Stimulated activated CD4-positive, alpha-beta T cell treated with anti-CD3 and anti-CD28 coated beads, Interleukin-4, amount 100 ng/mL, for 24 hours (primary cell): ENCODE measurements at places on chromosomes 7 and 10.

GRCh38 chr10:77586719-77587415 is 50.7 kb downstream of the KCNMA1 start:
- no peak for DNase-seq

GRCh38 chr10:1177936-1178335 is 121.8 kb downstream of the WDR37 start:
- no peak for DNase-seq

- DNase-seq: peak; percentile 80
Observed at GRCh38 chr7:104923010-104923421, 91.0 kb upstream of the KMT2E start.

GRCh38 chr7:108454674-108455550 is 1.3 kb downstream of the NRCAM start:
- no peak for DNase-seq

DNA sequence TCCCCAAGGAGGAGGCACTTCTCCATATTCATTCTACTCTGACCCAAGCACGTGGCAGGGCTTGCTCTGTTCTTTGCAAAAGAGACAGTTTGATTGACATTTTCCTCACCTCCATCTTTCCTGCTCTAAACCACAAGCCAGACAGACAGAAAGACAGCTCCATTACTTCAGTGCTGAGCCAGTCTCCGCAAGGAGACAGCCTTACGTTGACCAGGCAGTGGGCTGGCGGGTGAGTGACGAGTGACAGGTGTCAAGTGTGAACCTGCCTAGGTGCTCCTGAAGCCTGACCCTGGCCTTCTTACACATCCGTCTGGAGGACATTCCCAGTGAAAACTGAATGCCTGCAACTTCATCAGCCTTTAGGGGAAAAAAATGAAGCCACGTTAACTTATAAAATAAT is 314.6 kb downstream of the TNS3 start:
- DNase-seq: no peak

DNA sequence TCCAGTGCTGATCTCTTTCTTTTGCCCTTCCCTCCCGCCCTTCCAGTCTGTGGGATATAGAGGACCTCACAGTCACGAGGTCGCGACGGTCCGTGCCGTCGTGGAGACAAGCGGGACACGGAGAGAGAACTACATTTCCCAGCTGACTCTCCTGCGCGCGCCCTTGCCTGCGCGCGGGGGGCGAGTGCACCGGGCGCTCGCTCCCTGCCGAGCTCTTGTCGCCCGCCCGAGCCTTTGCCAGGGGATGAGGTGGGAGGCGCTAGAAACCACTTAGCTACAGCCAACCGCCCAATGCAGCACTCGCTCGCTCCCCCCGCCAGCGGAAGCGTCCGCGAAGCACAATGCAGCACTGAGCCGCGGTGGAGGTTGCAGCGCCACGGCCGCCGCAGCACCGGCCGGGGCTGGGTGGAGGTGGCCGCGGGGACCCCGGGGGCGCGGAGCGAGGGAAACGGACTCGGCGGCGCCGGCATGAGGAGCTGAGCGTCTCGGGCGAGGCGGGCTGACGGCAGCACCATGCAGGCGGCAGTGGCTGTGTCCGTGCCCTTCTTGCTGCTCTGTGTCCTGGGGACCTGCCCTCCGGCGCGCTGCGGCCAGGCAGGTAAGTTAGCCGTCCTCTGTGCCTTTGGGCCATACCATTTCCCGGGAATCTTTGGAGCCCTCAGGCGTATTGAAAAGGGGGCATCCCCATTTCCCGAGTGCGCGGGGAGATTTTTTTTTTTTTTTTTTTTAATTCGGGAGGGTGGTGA is at the start of gene ADAM22:
Gene ADAM22 (plus strand): TSS at position 299 of the 746 bp plus-strand sequence. CDS start 215 bp downstream, at position 514.
- peak; percentile 78 for DNase-seq

DNA sequence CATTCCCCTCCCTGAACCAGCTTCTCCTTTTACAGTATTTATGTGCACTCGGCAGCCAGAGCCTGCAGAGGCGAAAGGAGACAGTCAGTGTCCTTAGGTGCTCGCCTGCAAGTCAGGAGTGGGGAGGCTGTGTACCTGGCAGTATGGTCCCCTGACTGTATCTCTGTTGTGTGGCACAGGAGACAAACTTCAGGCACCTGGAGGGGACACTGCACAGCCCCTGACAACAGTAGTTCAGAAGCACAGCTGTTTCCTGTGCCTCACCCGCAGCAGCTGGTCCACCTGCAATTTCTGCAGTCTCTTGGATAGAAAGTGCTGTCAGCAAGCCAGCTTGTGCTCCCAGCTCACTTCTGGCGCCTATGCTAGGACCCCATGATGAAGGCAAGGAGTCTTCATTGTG is 73.4 kb upstream of the LAMB4 start:
- no peak for DNase-seq

- DNase-seq: no peak
Observed at GRCh38 chr7:101875283-101875846, 57.9 kb downstream of the CUX1 start.

- no peak for DNase-seq
Observed at GRCh38 chr7:23356168-23356567, 57.0 kb downstream of the MALSU1 start.

DNA sequence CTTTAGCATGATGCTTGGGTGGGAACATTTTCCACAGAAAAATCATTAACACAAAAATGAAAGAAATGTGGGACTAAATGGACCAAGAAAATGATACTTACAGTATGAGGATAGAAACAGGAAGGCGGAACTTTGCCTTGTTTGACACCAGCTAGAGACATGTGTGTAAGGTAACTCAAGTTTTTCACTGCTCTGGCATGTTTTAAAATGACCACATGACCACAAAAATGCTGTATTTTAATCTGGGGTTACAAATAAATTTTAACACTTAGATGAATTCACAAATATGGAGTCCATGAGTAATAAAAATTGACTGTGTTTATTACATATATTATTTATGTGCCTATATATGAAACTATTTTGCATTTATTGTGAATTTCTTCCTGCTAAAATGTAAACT is 100.9 kb upstream of the PHYHIPL start:
- DNase-seq: no peak

DNA sequence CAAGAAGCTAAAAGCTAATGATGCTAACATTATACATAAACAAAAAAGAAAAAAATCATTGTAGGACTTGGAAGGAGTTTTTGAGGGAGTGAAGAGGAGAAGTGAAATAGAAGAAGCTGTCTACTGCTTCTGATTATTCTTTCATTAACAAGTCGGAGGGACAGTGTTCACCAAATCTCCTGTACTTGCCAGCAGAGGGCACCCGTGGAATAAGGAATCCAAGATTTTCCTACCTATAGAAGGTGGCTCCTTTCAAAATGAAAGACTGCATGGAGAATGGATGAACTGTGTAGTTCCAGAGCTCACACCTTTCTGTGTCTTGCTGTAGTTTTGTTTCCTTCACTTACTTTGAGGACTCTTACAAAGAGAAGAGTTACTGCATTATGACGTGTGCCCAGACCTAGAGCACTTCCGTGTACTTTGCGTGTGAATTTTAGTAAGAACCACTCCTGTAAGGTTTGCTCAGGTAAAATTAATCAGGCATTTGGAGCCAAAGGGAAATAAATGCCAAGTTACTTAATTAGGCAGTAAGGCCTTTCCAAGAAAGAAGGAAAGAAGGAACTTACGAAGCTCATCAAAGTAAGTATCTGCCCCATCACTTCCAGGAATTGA is 145.1 kb downstream of the SEMA3D start:
- peak; percentile 17 for DNase-seq

DNA sequence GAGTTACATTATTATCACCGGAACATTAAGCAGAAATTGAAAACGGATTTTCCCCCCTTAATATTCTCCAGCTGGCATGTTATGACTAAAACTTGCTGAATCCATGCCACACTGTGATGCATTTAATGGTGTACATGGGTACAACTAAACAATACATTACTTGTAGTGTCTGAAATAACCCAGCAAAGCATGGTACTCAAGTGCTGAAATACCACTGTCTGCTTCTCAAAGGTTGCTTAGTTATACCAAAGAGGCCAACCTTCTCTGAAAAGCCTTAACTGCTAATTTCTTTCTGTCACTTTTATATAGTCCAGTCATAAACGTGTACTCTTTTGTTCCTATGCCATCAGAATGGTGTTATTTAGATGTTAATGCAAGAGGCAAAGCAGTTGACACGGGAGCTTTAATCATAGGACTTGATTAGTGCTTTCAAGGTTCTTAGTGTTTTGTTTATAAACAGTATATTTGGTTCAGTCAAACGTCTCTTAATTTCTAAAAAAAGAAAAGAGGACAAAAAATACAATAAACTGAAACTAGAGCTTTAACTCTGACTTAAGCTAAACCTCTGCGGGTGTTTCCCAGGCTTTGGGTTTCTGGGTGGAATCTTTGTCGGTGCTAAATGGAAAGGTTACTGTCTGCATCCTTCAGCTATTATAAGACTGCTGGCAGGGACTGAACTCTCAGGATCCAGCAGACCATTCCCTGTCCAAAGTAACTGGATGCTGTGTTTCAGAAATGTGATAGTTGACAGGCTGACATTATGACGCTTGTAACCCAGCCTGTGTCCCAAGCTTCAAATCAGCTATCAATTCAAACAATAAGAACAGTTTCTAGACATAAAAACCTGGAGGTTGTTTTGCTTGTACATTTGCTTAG is 202.6 kb downstream of the PPP1R3A start:
- no peak for DNase-seq

GRCh38 chr10:132836248-132836831 is 50.4 kb upstream of the NKX6-2 start:
- DNase-seq: no peak

- no peak for DNase-seq
Observed at GRCh38 chr10:4230036-4230435, 445.0 kb upstream of the KLF6 start.

- no peak for DNase-seq
Observed at GRCh38 chr7:90272242-90272641, 27.3 kb downstream of the CFAP69 start.

GRCh38 chr10:88439932-88440331 is 143.2 kb downstream of the RNLS start:
- DNase-seq: no peak

GRCh38 chr7:76357475-76358010 is 1.2 kb downstream of the YWHAG start:
- DNase-seq: no peak

- DNase-seq: no peak
Observed at GRCh38 chr10:44102726-44103255, 282.1 kb downstream of the CXCL12 start.

GRCh38 chr7:120412139-120413050 is 139.4 kb downstream of the KCND2 start:
- no peak for DNase-seq

DNA sequence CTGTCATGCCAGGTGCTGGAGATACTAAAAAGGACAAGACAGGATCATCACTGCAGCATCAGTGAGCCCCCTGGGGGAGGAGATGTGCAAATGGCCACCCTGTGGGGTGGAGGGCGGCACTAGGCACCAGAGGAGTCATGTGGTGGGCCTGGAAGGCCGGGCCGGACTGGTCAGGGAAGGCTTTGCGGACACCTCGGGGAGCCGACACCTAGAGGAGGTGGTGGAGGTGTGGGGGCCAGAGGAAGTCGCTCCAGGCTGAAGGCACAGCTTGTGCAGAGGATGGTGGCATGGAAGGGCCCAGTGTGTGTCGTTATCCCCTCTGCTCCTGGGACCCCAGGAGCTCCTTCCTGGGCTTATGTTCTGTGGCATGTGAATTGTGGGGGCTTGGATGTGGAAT is 437.7 kb downstream of the RPS24 start:
- no peak for DNase-seq

GRCh38 chr10:5603848-5604170 is 62.6 kb downstream of the ASB13 start:
- no peak for DNase-seq

DNA sequence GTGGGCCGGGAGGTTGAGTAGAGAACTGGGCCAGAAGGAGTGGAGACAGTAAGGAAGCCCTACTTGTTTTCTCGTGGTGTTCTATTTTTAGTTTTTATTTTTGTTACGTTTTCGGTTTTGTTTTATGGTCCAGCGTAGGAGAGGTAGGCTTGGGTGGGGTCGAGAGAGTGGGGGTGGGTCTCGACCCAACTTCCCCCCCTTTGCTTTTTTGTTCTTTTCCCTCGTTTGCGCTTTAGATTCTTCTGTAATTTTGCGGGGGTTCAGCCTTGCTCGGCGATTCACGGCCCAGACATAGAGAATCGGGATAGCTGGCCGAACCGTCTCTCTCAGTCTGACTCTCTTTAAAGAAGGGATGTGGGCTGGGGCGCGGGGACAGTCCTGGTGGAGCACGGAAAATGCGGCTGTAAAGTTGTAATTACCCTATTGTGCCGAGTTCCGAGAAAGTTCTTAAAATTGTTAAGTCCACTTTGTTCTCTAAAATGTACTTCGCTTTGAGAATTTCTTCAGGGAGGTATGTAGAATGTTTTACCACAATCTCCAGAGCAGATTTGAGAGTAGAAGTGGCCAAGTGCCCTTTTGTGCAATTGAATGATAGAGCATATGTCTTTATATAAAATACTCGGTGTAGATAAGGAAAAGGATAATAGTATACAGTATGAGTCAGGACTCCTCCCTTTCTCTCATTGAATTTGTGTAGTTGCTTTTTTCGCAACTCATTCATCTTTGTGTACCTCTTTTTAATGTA is 816 bp downstream of the DMTF1 start:
- DNase-seq: peak; percentile 35

GRCh38 chr10:12788277-12788676 is 213.2 kb downstream of the CCDC3 start:
- DNase-seq: no peak

GRCh38 chr7:131145026-131145425 is 182.7 kb upstream of the MKLN1 start:
- DNase-seq: no peak

GRCh38 chr10:96587264-96588059 is 650 bp upstream of the TM9SF3 start:
- peak; percentile 40 for DNase-seq

DNA sequence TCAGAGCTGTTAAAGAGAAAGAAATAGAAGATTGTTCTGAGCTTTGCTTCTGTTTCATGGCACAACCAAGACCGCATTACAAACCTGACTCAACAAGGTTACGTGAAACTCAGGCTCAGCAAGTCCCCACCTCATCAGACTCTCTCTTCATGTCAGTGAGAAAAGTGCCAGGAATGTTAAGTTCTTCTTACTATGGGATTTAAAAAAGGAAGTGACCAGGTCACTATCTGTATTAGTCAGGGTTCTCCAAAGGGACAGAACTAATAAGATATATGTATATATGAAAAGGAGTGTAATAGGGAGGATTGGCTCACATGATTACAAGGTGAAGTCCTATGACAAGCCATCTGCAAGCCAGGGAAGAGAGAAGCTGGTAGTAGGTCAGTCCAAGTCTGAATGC is 25.4 kb upstream of the PAPSS2 start:
- DNase-seq: no peak

- no peak for DNase-seq
Observed at GRCh38 chr7:80357530-80357929, 154.3 kb downstream of the GNAT3 start.

DNA sequence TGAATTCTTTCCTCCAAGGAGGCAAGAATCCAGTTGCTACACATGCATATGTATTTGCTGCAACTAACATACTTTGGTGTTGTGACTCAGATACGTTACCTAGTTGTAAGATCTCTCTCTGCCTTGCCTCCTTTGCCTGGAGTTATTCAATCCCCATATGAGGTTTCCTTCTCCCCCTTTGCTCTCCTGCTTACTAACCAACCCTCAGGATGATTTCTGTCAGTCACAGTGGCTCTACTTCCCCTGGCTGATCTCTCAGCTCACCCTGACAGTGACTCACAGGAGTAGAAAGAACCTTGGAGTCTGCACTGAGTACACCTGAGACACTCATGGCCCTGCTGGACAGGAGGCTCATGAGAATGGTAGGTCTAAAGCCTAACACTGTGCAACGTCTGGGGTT is 92.0 kb downstream of the TMEM106B start:
- DNase-seq: no peak
